RWPE2 (cell line): ENCODE measurements at places on chromosomes 11 and 22.

- no peak for DNase-seq
These were observed 82.3 kb downstream of the PDE2A start for GRCh38 chr11:72591785-72592502.

DNA sequence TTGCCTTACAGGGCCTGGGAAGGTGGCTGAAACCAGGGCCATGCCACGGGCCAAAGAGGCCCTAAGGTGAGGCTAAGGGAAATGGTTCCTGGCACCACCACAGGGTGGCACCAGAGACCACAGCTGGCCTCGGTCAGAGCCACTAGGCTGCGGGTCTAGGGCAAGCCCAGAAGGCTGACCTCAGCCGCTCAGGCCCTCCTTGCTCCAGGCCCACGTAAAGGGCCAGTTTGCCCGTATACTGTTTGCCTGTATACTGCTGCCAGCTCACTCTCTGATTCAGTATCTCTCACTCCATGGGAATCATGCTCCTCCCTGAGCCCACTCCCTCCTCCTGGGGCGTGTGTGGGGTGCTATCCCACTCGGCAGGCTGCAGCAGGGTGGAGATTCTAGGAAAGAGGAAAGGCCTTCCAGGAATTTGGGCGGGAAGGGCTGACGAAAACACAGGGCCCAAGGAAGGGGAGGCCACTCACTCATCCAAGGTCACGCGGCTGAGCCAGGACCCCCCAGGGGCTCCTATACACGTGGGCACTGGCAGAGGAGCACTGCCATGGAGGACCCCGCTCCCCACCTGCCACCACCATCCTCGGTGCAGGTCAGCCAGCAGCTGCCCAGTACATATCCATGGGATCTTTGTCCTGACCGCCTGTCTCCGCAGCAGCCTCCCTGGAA is 62.4 kb downstream of the NECTIN1 start:
- no peak for DNase-seq

DNA sequence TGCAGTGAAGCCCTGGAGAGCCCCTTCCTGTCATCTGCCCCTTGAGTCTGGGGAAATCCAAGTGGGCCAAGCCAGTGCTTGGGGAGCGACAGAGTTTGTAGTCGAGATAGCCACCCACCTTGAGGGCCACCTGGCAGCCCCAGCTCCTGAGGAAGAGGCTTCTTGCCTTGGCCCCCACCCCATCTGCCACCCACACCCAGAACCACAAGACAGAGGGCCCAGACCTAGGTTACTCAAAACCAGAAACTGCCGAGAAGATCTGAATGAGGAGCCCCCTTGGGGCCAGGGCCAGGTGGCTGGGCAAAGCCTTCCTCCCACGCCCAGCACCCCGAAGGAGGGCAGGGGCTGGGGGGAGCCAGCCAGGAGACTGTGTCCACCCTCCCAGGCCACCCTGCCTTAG is 18.8 kb upstream of the PRR5 start:
- no peak for DNase-seq

DNA sequence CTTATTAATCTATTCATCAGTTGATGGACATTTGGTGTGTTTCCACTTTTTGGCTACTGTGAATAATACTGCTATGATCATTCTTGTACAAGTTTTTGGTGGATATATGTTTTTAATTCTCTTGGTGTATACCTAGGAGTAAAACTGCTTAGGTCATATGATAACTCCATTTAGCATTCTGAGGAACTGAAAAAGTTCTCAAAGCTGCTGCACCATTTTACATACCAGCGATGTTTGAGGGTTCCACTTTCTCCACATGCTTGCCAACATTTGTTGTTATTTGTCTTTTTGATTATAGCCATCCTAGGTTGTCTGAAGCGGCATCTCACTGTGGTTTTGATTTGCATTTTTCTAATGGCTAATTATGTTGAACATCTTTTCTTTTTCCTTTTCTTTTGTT is 4.1 kb upstream of the ACER3 start:
- DNase-seq, result no peak

- no peak for DNase-seq
These were observed 41.8 kb upstream of the CDON start for GRCh38 chr11:126104420-126104819.

DNA sequence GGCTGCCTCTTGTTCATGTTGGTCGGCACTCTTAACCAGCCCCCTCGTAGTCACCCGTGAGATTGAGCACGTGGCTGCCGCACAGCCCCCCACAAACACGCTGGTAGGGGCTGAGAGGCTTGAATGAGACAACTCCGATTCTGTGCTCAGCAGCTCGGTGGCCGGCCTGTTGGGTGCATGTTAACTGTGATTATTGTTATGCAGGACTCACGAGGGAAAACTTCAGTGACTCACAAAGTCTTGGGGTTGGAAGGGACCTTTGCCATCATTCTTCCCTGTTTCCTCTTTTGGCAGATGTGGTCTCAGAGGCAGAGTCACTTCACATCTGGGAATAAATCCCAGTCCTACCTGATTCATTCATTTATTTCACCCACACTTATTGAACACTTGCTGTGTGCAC is 75.2 kb downstream of the ADAMTS15 start:
- no peak for DNase-seq
